Activated T-helper 2 cell treated with anti-CD3 and anti-CD28 coated beads, Interferon-gamma antibody, Interleukin-2, Interleukin-4, amounts not matched to agents 10 μg/mL and 5 μg/mL and 100 μg/mL, durations not matched to agents 14 hours and 24 hours and 36 hours (primary cell): ENCODE measurements at places on chromosomes 2 and 18. TPM values are rescaled to one million over a fixed set of nuclear protein-coding genes. Genes with fewer than 3 reads are reported as not detected.

DNA sequence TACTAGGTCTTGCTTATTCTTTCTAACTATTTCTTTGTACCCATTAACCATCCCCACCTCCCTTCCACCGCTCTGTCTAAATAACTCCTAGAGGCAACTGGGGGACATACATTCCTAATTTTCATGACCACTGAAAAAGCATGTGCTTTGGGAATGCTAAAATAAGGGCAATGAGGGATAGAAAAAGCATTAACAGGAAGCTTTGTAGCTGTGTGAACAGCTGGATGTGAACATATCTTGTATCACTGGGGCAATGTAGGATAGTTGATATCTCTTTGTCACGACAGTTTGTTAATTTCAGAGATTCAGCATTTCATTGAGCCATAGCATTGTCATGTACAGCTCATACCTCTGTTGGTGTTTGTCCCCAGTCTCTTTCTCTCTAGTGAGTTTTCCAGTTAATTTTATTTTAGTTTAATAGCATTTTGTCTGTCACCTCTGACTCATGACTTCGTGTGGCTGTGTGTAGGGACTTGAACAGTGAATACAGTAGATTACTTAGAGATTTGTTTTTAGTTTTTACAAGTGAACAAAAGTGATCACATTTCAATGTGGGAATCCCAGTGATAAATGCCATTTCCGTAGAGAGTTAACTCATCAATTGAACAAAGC is 230.3 kb upstream of the NRP2 start:
- peaks cover 17% of the 10 kb centered on the region for H3K27me3 ChIP-seq
- no peak overlapping the region for H3K4me3 ChIP-seq
- no peaks in the 10 kb centered on the region for H3K4me1 ChIP-seq
- no peak for DNase-seq
- no peak overlapping the region for H3K27ac ChIP-seq
- no peaks in the 10 kb centered on the region for H3K36me3 ChIP-seq

- no peak overlapping the region for H3K4me3 ChIP-seq
- H3K27me3 ChIP-seq, result peaks cover 7% of the 10 kb centered on the region
- no peaks in the 10 kb centered on the region for H3K36me3 ChIP-seq
- H3K4me1 ChIP-seq, result no peaks in the 10 kb centered on the region
These were observed 6.3 kb downstream of the BOK start for GRCh38 chr2:241564596-241565410.

GRCh38 chr2:175847128-175847527 is 154.9 kb downstream of the LNPK start:
- no peak overlapping the region for H3K27ac ChIP-seq
- H3K4me3 ChIP-seq, result no peak overlapping the region
- H3K4me1 ChIP-seq, result no peaks in the 10 kb centered on the region
- H3K27me3 ChIP-seq, result peaks cover 4% of the 10 kb centered on the region

COL4A3 gene
- not detected in 2 replicates for total RNA-seq

- DNase-seq, result no peak
- no peak overlapping the region for H3K4me3 ChIP-seq
- no peak overlapping the region for H3K27ac ChIP-seq
- no peaks in the 10 kb centered on the region for H3K36me3 ChIP-seq
These were observed 53.8 kb downstream of the SUMO1 start for GRCh38 chr2:202184557-202184956.

PRSS56 gene
- total RNA-seq, result not detected in 2 replicates
